Omental fat pad (tissue), 4 donors: ENCODE measurements at places on chromosomes 7 and 10. TPM values are rescaled to one million over a fixed set of nuclear protein-coding genes. Genes with fewer than 3 reads are reported as not detected.

- no peak for DNase-seq
Observed at GRCh38 chr10:1295756-1296480, 239.7 kb downstream of the WDR37 start.

DNA sequence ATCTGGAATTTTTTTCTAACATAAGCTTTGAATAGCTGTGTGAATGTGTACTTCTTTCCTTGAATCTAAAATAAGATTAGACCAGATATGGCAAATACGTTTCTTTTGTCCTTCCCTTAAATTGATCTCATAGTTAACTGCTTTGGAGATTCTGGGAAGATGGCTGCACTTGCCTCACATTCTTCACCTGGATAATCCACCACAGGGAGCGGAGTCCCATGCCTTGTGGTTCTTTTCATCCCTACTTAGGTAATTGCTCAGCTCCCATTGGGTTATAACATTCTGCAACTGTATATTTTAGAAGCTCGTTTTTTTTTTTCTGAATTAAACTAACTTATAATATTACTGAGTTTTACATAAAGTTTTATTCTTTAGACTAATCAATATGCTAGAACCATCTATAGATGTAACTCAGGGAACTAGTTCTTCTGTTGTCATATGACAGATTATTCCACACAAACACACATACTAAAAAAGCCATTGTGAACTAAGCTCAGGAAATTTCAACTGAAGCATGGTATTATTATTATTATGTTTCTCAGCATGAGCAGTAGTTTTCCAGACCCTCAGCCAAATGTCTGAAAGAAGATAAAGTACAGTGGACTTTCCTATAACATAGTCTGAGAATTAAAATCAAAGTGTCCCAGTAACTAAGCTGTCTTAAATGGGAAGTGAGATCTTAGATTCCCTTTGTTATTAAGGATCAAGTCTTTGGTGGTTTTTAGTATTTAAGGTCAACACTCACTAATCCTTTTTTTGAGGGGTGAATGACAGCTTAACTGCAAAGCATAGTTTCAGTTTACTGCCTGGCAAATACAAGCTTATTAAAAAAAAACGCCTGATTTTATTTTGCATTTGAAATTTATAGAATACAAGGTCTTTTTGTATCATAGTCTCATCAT is 182.3 kb downstream of the PPP1R9A start:
- no peak for DNase-seq

Gene COL1A2
- 263 TPM for total RNA-seq

- no peak for DNase-seq
Observed at GRCh38 chr7:142647749-142648148, 101.5 kb upstream of the PRSS1 start.

GRCh38 chr7:42625421-42625820 is 286.4 kb downstream of the C7orf25 start:
- no peak for DNase-seq

GRCh38 chr10:129825826-129826225 is 138.2 kb downstream of the EBF3 start:
- DNase-seq = no peak

DNA sequence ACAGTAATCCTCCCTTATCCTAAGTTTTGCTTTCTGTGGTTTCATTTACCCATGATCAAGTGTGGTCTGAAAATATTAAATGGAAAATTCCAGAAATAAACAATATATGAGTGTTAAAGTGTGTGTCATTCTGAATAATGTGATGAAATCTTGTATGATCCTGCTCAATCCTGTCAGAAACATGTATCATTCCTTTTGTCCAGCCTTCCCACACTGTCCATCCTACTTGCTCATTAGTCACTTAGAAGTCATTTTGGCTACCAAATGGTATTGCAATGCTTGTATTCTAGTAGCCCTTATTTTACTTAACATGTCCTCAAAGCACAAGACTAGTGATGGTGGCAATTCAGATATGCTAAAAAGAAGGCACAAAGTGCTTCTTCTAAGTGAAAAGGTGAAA is 1211.2 kb upstream of the SORCS1 start:
- no peak for DNase-seq

- DNase-seq = no peak
Observed at GRCh38 chr10:5975641-5976473, 1.5 kb downstream of the IL15RA start.

Gene LRIT1
- not detected for total RNA-seq

DNA sequence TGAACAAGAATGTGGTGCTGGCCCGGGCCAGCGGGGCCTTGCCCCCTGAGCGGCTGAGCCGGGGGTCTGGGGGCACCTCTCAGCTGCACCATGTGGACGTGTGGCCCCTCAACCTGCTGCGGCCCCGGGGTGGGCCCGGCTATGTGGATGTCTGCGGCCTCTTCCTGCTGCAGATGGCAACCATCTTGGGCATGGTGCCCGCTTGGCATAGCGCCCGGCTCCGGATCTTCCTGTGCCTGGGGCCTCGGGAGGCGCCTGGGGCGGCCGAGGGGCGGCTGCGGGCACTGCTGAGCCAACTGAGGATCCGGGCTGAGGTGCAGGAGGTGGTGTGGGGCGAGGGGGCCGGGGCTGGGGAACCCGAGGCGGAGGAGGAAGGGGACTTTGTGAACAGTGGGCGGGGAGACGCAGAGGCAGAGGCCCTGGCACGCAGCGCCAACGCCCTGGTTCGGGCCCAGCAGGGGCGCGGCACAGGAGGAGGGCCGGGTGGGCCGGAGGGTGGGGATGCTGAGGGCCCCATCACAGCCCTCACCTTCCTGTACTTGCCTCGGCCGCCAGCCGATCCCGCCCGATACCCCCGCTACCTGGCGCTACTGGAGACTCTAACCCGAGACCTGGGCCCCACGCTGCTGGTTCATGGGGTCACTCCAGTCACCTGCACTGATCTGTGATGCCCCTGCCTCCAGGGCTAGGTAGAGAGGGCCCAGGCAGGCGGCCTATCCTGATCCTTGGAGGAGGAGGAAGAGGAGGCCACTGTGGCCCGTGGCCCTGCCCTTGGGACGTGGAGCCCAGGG is 1.1 kb upstream of the TRIP6 start:
- peak; percentile 55 for DNase-seq

GRCh38 chr7:79507131-79507530 is 53.7 kb upstream of the MAGI2 start:
- DNase-seq = no peak

DNA sequence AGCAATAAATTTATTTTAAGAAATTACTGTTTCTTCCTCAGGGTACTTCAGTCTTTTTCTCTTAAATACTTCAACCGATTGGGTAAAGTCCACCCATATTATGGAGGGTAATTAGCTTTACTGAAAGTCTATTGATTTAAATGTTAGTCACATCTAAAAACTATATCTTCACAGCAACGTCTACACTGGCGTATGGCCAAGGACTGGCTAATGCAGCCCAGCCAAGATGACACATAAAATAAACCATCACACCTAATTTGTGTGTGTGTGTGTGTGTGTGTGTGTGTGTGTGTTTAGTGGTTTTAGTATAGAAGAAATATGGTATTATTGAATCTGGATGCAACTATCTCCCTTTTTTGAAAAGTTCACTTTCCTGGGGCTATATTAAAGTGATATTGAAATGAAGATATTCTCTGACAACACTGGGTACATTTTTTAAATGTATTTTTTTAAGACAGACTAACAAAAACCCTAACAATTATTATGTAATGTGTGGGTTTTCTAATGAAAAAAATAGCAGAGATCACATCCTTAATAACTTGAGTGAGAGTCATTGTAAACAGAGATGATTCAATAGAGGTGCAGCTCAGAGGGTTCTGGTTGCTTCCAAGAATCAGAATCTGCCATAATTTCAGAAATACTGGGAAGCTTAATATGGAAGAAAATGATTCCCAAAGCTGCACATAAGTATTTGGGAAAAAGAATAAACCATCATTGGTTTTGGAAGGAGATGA is 584.2 kb upstream of the MBL2 start:
- no peak for DNase-seq

Gene PRKG1
- total RNA-seq = 33.9 TPM

- DNase-seq = no peak
Observed at GRCh38 chr7:140262242-140262903, 85.6 kb upstream of the KDM7A start.

Gene KLF14
- total RNA-seq = 0.72 TPM

DNA sequence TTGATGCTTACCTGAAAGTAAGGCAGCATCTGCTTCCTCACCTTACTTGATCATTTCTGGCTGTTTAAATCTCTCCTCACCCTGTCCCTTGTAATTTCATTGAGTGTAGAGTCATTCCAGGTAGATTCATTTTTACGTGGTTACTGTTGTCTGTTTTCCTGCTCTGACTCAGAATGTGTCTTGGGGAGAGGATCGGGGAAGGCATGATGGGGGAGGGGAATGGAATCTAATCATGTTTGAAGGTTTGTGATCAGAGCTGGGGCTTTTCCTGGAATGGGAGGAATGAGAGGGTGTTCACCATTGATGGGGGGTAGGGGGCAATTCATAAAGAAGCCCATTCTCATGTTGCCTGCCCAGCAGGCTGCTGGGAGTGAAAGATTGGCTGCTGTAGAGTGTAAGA is 18.7 kb downstream of the SEC24C start:
- DNase-seq = no peak

DNA sequence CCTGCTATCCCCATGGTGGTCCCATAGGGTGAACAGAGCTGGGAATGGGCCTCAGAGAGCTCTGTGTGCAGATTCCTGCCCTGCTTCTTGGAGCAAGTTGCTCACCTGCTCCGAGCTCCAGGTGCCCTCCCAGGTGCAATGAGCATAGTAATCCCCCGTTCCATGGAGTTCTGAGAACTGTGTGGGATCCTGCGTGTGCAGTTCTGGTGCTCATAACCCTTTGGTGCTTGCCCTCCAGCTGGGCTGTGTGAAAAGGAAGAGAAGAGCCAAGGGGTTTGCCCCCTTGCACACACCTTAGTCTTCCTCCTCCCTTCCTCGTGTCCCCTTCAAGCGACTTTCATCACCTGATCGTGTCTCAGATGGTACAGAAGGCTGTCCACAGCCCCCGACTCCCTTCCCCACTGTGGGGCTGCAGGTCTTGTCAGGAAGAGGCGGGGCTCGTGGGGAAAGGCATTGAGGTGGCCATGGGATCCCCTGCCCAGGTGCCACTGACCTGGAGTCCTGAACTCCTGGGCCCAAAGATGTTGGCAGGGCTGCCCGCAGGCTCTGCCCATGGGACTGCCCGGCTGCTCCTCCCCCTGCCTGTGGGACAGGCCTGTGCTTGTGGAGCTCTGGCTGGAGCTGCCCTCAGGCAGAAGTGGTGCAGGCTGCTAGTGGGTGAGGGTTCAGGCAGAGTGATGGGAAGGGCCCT is 21.9 kb upstream of the ZNF488 start:
- no peak for DNase-seq

DNA sequence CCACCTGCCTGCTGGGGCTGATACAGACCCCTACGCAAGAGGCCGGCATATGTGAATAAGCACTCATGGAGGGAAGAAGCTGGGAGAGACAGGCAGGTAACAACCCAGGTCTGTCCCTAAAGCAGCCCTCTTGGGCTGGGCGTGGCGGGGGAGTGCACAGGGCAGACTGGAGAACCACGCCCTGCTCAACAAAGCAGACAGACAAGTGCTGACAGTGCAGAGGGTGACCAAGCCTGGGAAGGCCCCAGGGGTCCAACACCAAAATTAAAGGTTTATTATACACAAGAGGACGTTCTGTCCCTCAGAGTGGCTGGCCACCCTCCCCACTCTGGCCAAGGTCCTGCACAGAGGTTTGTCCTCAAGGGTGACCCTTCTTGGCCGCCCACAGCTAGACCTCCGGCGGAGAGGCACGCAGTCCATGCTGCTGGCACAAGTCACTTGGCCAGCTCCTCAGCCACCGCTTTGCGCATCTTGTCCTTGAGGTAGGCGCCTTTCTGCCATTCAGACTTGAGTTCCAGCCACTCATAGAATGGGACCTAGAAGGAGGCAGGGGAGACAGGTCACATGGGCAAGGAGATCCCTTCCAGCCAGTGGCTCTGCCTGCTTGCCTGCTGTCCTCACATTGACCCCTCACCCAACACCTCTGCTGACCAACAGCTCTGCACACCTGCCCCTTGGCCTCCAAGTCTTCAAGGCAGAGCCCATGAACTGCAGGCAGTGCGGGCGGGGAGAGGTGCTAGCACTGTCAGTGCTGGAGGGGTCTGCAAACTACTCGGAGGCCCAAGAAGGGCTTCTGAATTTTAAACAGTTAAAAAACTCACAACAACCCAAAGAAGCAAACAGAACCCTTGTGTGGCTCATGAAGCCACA is 11.4 kb upstream of the NACAD start:
- no peak for DNase-seq

DNA sequence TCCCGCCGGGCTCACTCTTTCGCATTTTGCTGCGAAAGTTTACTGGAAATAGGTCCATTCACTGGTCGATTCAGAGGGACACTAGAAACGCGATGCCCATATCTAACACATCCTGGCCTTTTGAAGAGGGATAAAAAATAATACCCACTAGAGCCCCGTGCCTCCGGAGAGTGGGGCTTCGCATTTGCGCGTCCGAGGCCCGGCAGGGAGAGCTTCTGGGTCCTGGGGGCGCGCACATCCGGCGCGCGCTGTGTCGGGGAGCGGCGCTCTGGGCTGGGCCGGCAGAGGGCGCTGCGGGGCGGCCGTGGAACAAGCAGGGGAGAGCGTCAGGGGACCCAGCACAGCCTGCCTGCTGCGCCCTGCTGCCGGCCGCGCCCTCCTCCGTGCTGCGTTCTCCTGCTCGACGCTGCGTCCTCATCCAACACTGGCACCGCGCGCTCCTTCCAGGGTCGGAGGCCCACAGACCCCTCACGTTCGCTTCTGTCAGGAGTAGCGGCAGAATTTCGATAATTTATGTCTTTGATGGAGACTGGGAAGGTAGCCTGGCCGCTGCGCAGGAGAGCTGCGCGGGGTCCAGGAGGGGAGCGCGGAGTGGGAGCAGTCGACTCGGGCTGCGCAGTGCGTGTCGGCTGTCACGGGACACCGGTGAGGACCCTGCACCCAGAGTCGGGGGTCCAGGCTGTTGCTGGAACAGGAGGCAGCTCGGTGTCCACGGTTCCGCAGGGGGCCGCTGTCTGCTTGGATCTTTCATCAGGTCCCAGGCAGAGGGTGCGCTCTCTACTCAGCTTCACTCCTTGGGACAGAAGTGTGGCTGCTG is 41.5 kb upstream of the ZNF32 start:
- DNase-seq = peak; percentile 68
